ENCODE measurements at places on chromosomes 4 and X.

DNA sequence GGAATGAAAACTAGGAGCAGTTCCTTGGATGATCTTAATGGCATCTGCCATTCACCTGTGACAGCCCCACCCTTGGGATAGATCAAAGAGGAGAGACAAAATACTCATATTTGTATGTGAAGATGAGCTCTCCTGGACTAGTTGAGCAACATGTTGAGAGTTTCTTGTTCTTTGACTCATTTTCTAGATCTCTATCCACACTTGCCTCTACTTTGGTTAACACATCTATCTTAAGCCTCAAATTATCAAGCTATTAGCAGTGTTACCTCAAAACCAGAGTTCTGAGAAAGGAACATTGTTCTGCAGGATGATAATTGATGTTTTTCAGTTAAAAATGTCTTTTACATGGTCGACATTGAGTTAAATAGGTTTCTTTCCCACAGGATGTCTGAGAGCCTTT, 94.2 kb upstream of the TEX13D start:
- peak; percentile 84 for DNase-seq

DNA sequence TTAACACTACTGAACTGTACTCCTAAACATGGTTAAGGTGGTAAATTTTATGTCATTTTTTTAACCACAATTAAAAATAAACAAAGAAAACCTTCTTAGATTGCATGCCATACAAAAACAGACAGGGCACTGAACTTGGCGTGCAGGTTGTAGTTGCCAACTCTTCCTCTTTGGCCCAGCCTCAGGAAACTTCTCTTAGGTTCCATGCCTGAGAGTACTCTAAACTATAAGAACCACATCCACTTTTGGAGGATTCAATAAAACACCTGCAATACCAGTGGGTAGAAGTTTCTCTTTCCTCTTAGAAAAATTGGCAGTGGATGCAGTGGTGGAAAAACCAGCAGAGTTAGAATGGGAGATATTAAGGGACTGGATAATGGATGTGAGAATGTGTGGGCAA, 103.4 kb downstream of the LUZP4 start:
- no peak for DNase-seq

DNA sequence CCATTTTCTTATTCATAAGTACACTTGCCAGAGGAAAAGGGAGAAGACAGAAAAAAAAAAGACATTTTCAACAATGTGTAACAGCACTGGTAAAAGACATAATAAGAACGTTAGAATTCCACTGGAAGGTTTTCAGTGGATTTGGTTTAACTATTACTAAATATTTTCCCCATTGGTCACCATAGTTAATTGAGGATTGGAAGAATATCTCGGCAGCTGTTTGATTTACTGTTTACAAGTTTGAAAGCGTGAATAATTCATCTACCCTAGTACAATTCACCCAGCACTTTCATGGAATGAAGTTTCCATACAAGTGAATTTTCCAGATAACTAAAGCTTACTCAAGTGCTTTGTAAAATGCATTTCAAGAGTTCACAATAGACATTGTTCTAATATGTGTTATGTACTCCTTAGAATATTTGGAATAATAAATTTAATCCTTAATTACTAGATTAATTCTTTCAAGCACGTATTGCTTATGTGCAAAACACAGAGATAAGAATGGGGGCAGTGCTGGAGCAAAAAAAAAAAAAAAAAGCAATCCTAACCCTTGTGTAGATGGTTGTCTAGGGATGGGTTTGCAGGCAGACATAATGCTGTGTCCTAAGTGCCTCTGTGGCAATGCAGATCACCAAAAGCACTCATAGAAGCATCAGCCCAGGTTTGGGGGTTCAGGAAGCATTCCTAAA, 57.1 kb downstream of the ENPEP start:
- no peak for DNase-seq

GRCh38 chrX:85569686-85570085, 190.2 kb upstream of the POF1B start:
- DNase-seq: no peak

- no peak for DNase-seq
Observed at GRCh38 chr4:183821076-183821853, 83.8 kb upstream of the STOX2 start.

- no peak for DNase-seq
Observed at GRCh38 chr4:108053251-108053711, 63.6 kb downstream of the HADH start.

DNA sequence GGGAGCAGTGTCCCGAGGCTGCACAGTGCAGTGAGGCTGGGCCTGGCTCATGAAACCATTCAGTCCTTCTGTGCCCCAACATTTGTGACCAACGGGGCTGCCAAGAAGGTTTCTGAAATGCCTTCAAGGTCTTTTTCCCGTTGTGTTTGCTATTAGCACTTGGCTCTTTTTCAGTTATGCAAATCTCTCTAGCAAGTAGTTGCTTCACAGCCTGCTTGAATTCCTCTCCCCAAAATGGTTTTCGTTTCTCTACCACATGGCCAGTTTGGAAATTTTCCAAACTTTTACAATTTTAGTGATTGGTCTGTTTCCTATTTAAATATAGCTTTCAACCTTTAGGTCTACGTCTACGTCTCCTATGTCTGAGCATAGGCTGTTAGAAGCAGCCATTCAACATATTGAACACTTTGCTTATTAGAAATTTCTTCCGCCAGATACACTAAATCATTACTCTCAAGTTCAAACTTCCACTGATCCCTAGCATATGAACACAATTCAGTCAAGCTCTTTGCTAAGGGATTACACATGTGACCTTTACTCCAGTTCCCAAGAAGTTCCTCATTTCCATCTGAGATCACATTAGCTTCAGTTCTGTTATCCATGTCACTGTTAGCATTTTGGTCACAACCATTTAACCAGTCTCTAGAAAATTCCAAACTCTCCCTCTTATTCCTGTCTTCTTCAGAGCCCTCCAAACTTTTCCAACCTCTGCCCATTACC, 901.8 kb downstream of the GLUD2 start:
- no peak for DNase-seq

DNA sequence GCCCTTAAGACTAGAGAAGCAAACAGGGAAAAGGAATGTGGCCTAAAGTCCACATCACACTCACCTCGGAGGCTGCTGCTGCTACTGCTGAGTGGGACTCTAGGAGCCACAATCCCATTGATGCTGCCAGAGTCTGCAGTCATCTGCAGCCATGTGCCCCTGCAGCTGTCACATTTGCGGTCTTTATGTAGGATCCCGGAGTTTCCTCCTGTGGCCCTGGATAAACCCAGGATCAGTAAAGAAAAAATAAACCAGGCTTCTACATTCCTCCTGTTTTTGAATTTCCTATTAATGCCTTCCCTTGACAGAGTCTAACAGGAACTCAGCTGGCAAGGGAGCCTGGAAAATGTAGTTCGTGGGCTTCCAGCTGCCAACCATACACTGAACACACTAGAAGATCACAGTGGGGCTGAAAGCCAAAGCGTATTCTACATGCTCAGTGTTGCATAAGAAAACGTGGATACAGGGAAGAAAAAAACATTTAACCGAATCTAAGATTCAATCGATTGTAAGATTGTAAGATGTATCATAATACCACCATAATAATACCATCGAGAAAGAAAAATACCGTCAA, 10.3 kb upstream of the PHEX start:
- DNase-seq: no peak

DNA sequence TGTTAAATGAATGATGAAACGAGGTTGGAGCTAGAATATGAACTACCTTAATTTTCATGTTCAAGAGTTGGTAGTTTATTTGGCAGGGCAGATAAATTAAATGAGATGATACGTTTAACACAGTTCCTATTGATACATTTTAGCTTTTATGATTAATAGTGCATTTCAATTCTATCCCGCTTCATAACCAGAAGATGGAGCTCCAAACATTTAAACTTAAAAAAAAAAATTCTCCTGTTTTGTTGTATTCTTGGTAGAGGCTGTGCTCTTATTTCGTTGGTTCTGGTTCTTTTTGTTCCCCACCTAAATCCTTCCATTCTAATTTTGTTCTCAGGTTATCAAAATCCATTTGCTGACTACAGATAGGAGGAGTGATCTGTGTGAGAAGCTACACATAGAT, 71.8 kb upstream of the PTPN13 start:
- peak; percentile 9 for DNase-seq

DNA sequence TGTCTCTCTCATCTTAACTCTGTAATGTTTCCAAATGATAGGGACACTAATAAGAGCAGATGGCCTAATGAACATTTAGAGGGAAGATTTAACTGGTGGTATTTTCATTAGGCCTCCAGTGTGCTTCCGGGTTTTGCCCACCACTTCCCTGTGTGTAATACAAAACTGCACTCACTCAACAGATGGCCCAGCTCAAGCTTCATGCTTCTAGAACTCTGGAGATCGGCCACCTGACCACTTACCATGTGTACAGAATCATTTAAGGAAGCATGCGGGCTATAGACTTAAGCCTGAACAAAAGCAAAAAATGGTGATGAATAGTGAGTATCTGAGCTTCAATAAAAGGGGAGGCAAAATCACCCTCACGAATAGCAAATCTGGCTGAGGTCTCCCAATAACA, 89.3 kb downstream of the SH2D1A start:
- DNase-seq: no peak

GRCh38 chr4:74217365-74217764, 59.4 kb downstream of the MTHFD2L start:
- no peak for DNase-seq

GRCh38 chr4:70754470-70754869, 32.7 kb downstream of the RUFY3 start:
- no peak for DNase-seq

DNA sequence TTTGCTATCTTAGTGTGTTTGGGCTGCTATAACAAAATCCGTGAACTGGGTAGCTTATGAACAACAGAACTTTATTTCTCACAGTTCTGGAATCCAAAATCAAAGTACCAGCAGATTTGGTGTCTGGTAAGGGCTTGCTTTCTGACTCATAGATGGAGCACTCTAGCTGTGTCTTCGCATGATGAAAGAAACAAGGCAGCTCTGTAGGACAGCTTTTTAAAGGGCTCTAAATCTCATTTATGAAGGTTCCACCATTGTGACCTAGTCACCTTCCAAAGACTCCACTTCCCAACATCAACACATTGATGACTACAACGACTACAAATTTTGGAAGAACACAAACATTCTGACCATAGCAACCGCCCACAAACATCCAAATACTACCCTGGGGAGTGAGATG, 158.6 kb upstream of the LCORL start:
- DNase-seq: no peak

DNA sequence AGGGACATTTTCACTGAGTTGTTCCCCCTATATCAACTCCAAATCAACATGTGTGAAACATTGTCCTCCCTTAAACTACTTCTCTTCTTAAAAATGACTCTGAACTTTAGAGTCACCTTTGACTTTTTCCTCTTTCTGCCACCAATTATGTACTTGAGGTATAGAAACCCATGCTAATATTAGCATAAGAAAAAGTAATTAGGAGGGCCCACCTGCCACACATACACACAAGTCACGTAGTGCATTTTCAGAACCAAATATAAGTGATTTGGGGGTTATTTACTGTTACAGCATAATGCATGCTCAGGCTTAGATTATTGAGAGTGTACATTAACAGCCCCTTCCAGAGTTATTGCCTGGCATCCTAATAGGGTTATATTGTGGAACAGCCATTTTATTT, 432.7 kb downstream of the ZIC3 start:
- DNase-seq: no peak

- no peak for DNase-seq
Observed at GRCh38 chrX:122113376-122113775, 1066.0 kb downstream of the GLUD2 start.

- peak; percentile 68 for DNase-seq
Observed at GRCh38 chr4:112296949-112297880, at the start of gene ALPK1. Gene ALPK1, plus strand, starts transcription at chr4:112297369.

GRCh38 chr4:75714011-75714410, 10.4 kb upstream of the USO1 start:
- no peak for DNase-seq

DNA sequence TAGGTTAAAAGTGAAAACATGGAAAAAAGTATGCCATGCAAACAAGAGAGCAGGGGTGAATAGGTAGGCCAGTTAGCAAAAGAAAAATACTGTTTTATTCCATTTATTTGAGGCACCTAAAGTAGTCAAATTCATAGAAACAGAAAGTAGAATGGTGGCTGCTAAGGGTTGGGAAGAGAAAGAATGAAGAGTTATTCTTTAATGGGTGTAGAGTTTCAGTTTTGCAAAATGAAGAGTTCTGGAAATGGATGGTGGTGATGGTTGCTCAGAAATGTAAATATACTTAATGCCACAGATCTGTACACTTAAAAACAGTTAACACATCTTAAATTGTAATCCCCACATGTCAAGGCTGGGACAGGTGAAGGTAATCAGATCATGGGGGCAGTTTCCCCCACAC, 29.7 kb downstream of the PARM1 start:
- DNase-seq: no peak

DNA sequence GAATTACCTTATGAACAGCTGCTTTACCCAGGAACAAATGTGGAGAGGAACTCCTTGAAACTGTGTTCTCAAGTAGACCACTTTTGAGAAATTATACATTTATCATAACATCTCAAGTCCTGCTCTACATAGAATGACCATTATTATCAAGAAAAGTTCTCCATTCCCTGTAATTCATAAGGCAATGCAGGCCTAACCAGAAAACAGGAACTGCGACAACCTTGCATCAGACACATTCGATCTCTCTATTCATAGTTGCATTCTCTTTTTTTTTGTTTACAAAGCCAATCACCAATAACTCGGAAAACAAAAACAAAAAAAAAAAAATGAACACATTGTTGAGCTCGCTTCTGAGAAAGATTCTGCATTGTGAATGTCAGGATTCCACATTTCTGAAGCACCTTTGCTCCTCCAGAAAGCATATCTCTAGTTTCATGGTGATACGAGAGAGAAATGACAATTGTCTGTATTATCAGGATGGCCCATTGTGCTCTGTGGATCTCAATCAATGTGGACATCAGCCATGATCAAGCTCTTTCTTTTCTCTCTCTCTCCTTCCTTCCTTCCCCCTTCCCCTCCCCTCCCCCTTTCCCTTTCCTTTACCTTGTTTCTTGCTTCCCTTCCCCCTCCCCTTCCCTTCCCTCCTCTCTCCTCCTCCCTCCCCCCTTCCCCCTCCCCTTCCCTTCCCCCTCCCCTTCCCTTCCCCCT, 32.4 kb upstream of the CD99 start:
- no peak for DNase-seq

DNA sequence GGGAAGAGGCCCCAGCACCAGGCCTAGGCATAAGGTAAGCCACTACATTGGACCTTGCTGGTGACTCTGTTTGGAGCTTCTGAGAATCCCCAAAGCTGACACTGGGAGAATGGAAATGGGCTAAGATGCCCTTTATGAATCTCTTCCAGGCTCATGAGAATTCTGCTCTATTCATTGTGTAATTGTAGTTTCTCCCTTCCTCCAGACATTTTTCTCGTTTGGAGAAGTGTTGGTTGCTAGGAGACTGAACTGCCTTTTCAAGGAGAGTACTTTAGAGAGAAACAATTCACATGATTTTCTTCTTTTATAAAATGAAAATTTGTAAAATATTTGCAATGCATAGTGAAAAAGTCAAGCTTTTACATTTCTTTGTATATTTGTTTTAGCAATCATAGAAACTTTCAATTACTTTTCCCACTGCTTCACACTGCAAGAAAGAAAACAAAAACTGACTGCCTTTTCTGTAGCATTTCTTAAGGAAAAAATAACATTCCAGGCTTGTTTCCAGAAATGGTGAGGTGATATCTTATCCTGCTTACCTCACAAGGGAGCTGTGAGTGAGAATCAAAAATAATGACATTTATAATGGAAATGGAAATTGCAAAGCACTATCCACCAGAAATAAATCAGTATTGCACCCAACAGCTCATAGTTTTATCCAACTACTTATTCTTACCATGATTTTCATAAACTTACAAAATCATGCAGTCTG, 24.9 kb upstream of the DCHS2 start:
- DNase-seq: no peak

All from activated CD4-positive, alpha-beta T cell treated with anti-CD3 and anti-CD28 coated beads, Interleukin-10, Interleukin-2, amounts not matched to agents 100 ng/mL and 50 ng/mL, durations not matched to agents 16 hours and 8 hours (primary cell).